ENCODE measurements at places on chromosomes 7 and 10.

GRCh38 chr7:36283181-36283580, 106.5 kb upstream of the ANLN start:
- DNase-seq: no peak

DNA sequence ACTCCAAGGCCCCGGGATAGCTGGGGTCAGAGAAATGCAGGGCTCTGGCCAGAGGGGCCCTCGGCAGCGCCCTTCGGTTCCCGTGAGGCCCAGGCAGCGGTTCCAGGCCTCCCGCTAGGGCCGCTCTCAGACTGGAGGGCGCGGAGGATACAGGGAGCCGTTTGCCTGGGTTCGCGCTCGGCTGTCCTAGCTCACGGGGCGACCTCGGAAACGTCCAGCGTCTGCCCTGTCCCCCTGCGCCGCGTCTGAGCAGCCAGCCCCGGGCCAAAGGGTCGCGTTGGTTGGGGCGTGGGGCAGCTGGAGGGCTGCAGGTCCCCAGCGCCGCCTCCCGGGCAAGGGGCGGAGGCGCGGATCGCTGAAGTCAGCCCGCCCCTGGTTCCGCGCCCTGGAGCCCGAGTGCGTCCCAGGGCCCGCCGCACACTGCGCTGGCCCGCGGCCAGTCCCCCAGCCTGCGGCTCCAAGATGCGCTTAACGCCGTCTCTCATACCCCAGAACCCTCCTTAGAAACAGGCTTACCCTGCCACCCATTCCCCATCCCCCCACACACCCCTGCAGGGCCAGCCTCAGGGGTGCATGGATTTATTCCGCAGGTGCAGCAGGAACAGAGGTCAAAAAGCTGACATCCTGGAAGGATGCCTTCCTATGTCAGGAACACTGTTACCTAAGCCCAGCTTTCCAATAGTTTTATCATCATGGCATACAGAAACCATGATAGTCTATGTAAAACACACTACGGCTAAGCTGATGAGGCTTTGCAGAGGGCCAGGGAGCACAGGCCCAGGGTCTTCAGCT, 22.1 kb upstream of the OPN4 start:
- peak; percentile 77 for DNase-seq

- DNase-seq: no peak
These were observed 179.8 kb downstream of the IPMK start for GRCh38 chr10:58087896-58088295.

DNA sequence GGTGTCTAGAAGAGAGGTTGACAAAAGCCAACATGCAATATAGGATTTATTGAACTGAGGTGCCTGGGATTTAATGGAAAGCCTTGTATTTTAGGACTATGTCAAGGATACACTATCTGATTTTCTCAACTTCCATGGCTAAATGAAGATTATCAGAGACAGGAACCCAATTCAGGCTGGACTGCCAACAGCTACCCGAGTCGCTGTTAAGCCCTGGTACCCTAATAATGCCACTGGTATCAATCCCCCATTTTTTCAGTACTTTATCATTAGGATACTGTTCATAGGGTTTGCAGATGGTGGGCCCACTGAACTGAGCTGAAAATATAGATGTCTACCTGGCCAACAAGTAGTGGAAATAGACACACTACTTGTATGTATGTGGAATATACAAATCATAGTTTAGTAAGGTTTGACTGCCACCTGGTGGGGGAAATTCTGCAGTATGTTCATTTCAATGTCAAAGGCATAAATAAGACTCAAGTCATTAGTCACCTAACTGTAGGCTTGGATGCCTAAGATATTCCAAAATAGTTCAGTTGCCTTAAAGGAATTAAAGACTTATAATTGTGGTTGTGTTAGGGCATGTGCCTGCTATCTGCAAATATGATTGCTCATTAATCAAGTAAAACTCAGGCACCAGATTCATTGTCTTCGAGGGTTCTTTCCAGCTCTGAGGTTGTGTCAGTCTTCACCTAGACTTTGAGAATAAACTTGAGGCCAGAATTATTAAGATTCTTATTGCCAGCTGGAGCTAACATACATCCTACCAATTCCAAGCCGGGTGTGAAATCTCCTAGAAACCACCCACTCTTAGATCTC, 34.1 kb upstream of the NOBOX start:
- peak; percentile 65 for DNase-seq

DNA sequence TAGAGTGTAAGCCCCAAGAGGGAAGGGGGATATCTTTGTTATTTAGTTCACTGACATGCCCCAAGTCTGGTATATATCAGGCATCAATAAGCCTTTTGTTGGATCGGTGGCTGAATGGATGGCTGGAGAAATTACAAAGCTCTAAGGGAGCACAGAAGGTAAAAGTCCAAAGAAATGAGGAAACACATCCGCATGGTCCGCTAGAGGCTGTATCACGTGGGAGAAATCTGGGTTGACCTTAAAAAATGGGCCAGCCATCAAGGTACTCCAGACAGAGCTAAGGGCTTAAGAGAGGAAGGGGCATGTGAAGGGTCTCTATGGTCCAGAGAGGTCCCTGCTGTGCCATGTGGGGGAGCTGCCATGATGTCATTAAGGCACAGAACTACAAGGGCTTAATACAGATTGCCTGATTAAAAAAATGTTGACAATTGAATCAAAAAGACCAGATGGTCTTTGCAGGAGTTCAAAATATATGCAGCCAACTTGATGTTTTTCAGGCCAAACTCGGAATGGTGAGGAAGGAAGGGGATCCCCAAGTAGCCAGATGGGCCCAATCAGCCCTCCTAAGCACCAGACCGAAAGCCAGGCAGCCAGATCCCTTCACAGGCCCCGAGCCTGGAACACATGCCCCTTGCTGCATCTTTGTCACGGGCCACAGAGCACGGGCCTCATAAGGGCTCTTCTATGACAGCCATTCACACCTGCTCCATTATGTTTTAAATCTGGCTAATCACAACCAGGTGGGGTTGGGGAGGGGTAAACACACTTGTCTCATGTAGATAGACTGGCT, 31.9 kb downstream of the SCRN1 start:
- DNase-seq: no peak

- DNase-seq: no peak
These were observed 35.8 kb downstream of the UNC5B start for GRCh38 chr10:71248210-71248609.

DNA sequence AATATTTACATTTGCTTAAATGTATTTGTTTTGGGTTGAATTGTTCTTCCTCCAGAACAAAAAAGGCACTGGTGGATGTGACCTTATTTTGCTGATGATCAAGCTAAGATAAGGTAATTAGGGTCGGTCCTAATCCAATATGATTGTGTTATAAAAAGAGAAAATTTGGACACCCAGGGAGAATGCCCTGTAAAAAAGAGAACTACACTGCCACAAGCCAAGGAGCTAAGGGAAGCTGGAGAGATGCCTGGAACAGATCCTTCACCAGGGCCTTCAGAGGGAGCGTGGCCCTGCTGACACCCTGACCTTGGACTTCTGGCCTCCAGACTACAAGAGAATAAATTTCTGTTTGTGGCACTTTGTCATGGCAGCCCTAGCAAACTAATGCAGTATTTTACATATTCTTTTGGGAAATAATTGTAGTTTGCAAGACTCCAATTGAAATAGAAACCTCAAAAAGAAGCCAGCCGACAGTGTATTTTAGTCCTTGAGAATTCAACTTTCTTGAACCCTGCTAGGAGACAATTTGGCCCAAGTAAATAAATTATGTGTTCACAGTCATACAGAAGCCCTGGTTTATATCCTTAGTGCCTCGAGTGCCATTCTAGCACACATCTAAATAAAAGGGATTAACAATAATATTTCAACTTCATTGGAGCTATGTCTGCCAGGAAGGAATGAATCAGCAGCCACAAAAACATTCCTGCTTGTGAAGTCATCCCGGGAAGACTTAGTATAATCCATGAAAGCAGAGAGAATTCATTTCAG, 164.6 kb downstream of the PKD1L1 start:
- peak; percentile 70 for DNase-seq

- no peak for DNase-seq
These were observed 245.1 kb downstream of the CAMK1D start for GRCh38 chr10:12594448-12594944.

- no peak for DNase-seq
These were observed 272.8 kb upstream of the MKI67 start for GRCh38 chr10:128398999-128399398.

DNA sequence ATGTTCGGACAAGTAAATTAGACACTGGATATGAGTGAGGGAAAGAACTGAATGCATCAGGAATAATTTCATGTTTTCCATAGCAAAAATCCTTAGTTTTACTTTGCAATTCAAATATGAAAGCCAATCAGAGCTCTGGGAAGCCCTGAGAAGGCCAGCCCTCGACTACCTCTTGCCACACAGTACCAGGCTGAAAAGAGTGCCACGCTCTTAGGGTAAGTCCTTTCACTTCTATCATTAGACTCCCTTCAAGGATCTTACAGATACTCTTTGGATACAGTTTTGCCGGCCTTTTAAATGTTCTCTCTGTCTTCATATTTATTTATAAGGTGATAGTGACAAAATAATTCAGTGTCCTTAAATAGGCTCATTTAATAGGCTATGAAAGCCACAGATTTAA, 1.9 kb downstream of the COBL start:
- no peak for DNase-seq

DNA sequence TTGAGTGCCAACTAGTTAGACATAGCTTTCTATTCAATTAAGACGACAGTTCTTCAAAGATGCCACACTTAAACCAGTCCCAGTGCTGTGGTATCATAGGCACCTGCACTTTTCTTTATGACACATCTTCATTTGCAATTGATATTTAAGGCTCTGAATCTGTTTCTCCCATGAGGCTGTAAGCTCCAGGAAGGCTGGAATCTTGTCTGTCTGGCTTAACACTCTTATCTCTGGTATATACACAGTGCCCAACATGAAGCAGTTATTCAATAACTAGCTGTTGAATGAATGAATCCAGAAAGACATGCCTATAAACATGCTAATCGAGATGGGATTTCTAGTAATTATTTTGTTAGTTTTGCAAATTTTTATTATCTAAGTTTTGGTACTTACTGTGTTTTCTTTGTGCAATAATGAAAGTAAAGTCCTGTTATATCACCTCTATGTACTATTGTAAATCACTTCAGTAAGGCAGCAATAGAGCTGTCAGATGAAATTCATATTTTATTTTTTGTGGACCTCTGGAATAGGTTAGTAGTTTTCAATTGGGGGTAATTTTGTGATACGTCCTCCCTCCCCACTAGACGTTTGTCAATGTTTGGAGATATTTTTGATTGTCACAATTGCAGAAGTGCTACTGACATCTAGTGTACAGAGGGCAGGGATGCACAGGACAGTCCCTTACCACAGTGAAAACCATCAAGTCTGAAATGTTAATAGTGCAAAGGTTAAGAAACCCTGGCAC, 51.3 kb upstream of the STEAP4 start:
- no peak for DNase-seq

DNA sequence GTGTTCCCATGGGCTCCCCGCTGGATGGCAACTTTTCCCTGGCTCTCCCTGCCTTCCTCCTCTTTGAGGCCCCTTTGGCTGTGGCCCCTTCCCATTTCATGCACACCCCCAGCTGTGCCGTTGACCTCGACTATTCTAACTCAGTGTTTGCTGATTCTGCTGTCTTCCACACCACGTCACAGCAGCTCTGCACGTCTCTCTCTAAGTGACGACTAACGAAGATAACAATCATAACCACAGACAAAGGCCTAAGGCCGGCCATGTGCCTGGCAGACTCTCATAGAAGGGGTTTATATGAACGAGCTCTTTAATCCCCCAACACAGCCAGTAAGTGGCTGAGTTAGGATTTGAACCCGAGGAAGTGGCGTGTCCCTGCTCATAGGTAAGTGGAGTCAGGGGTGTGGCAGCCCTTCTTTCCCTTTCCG, 151.5 kb upstream of the SHH start:
- DNase-seq: no peak

- DNase-seq: peak; percentile 28
These were observed 99.6 kb downstream of the NRP1 start for GRCh38 chr10:33234831-33235237.

DNA sequence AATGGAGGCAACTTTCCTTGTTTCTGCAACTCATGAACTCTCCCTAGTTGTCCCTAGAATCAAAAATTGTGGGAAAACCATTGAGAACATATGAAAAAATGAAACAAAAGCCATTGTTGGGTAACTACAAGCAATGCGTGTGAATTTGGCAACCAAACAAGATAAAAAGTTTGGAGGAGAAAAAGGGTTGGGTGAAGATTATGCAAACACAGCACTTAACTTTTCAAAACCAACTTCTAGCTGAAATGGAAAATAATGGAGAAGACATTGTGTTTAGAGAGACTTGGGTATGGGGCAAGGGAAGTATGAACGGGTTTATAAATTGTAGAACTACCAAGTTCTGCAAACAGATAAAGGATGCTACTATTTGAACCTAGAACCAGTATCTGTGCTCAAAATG, 89.0 kb upstream of the SVIL start:
- DNase-seq: no peak

- peak; percentile 91 for DNase-seq
These were observed 980 bp downstream of the ADAMTS14 start for GRCh38 chr10:70673043-70673928.

- no peak for DNase-seq
These were observed 62.7 kb upstream of the FZD1 start for GRCh38 chr7:91201442-91202113.

- no peak for DNase-seq
These were observed 18.2 kb downstream of the GPR146 start for GRCh38 chr7:1062296-1063294.

DNA sequence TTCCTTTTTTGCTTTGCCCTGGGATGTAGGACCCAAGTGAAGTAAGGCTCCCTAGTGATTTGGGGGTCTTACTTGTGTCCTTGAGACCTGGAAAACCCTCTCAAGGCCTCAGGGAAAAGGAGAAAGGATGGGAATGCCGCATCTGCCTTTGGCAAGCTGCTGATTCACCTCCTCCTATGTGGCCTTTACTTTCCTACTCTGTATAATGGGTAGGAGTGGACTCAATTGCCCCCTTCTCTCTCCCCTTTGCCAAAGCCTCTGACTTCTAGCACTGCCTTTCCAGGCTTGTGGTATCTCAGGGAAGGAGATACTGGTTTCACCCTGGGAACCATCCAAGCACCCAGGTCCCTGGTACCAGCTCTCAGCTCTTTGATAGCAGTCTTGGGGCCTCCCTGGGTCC, 35.4 kb downstream of the UNC5B start:
- DNase-seq: no peak
